ENCODE measurements at places on chromosomes 5 and 9.
A peak's percentile ranks its signal among the peaks of the same experiment; 100 is the strongest.

DNA sequence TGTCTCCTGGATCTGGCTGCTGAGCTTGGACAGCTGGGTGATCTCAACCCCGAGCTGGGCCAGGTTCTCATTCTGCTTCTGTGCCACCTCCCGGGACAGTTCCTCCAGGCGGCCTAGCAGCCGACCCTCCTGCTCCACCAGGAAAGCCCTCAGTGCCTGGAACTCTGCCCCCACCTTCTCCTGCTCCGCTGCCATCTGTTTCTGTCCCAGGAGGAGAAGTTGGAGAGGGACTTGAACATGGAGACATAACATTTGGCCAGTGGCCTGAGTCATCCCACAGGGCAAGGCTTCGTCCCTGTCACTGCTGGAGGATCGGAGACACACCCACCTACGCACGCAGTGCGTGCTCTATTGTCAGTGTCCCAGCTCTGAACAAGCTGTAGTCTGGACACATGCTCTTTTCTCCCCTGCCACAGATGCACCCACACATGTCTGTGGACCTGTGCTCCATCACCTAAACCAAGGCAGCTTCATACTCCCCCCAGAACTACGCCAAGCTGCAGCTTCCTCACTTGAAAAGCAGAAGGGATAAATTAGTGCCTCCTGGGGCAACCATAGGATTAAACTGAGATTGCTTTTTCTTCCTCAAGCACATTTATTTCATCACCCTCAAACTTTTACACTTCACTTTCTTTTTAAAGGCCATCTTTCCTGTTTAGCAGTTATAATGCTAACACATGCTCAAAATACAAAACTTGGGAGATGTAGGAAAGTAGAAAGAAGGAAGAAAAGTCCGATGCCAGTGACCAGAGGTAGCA lies 4.9 kb downstream of the TRIM7 start:
- no peak for DNase-seq

DNA sequence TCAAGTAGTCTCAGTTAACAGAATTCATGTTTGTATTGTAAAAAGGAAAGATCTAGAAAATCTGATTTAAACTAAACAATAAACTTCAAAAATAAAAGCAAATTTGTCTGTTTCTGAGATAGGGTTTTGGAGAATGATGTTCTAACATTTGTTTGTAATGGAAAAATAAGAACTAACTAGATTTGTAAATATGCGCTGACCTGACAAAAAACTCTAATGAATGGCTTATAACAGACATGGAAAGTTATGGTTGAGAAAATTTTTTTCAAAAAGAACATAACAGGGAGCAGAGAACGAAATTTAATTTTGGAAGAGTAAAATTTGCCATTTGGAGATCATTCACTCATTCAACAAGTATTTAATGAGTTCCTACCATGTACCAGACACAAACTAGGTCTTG lies 179.0 kb upstream of the TARS1 start:
- DNase-seq, result no peak

DNA sequence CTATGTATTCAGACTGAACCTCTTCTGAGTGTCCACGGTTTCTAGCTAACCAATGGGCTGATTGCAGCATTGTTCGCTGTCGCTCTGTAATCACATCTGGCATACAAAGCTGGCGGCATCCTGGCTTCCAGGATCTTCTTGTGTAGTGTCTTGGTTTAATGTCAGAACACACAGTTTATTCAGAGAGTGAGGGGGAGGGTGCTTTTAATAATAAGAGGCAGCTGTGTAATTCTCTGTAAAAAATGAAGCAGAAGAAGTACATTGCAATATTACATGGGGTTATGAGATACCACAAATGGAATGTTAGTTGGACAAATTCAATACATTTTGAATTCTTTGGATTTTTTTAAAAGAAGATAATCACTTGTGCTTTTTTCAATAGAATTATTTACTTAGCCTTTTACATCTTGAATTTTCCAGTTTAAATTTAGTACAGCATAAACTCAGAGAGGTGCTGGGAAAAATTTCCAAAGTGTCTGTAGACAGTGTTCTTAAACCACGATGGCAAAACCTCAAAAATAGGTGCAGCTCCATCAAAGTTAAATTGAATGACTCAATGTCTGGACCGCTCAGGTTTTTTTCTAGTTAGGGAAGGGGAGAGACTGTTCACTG lies 206.0 kb downstream of the PCSK1 start:
- DNase-seq, result no peak

- no peak for DNase-seq
Observed at GRCh38 chr9:92295240-92295790, 1.8 kb upstream of the IARS1 start.

DNA sequence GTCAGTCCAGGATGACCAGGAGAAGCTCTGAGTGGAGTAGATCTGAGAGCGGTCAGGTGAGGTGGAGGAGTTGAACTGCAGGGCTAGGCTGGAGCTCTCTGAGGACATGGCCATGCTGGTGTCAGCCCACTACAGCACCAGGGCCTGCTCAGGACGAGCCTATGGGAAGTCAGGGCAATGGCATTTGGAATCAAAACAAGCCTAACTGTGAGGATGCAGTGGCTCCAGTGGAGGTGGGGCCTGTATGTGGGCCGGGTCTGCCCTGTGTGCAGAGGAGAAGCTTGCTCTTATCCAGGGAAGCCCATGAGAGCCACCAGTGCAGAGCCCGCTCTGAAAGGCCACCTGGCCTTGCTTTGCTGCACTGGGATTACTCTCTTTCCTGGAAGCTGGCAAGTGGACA lies 11.1 kb downstream of the CXCL14 start:
- DNase-seq, result no peak

DNA sequence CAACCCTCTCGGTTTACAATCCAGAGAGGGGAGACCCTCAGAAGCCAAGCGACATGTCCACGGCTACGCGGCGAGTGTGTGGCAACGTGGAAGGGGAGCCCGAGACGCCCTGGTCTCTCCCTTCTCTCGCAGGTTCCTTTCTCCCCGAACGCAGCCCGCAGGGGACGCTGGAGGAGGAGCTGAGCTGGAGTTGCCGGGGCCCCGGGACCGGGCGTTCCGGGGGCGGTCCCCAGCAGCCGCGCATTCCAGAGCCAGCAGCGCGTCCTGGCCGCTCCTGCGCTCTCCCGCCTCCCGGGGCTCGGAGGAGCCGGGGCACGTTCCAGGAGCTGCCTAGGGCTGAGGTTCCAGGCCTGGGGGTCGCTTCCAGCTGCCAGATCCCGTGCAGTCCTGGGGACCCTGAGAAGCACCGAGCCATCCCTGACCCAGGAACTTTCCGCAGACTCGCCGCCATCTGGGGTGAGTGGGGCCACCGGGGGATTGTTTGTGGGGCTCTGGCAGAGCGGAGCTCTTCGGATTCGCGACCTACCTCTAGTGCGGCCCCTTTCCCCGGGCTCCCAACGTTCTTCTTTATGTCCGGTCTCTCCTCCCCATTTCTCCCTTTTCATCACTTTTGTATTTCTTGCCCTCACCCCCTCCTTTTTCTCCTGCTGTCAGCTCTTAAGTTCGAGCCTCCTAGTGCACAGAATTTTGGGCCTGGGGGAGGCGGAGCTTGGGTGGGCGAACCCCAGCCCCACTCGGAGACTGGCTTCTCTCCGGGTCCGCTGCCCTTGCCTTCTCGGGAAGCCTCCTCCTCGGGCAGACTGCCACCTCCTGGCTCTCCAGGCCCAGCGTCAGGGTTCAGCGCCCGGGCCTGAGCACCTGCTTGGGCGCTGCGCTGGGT lies at the start of gene SMIM3:
TSS of gene SMIM3 (plus strand) at position 241 of the 880 bp plus-strand sequence. CDS start 16,684 bp downstream, outside the sequence.
- peak; percentile 63 for DNase-seq

DNA sequence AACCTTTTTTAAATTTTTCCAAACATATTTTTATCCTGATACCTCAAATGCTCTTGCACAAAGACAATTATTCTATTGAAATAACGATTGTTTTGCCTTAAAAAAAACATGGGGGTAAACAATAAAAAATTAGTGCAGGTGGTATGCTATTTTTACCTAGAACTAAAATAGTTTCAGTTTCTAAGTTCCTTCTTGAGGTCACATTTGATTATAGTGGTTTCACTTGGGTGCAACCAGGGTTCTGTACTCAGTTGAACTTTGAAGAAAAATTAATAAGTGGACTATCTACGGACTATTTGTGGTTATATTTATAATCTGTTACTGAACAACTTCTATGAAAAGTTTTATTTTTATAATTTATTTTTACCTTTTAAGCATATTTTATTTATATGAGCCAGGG lies 387.1 kb upstream of the IZUMO3 start:
- DNase-seq, result no peak

DNA sequence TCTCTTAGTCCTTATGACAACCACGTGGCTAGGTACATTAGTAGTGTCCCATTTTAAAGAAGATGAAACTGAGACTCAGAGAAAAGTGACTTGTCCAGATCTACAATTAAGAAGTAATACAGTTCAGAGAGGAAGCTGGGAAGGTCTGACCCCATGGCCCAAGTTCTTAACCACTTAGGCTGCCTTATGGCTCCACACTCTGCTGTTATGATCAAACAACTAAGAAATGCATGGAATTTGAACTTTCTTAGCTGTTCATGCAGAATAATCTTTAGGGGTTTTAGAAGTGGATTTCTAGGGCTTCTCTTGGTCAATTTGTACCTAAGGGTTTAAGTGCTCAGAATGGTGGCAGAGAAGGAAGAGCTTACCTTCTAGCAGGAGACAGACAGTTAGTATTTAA lies 128.0 kb upstream of the MSX2 start:
- DNase-seq, result no peak

Data from naive thymus-derived CD8-positive, alpha-beta T cell (primary cell).